ENCODE measurements at places on chromosomes 6 and 20.

DNA sequence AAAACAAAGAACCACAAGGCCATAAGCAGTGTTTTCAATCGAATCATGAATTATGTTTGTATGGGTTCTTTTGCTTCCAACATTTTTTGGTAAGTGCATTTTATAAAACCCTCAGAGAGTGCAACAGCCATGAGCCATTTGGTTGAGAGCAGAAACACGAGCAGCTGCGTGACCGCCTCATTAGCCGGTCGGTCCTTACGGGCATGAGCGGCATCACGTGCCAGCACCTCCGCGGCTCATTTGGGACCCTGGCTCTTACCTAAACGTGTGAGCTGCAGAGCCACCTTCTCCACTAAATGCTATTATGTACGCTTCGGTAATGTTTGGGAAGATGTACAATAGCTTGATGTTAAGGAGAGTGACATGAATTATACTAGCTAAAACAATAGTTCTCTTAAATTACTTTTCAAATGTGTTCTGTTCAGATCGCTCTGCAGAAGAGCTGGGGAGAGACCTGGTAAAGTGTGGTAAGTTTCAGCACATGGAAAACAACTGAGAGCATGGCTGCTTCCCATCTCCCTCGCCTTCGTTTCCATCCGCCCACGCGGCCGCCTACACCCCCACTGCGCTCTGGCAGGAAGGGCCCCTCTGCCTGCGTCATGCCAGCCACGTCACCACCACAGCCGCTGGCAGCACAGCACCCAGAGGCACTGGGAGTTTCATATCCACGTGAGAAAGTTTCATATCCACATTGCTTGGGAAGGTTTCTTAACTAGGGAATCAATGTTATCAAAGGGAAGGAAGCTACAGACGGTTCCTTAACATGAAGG, 23.7 kb upstream of the PDE10A start:
- DNase-seq: no peak

DNA sequence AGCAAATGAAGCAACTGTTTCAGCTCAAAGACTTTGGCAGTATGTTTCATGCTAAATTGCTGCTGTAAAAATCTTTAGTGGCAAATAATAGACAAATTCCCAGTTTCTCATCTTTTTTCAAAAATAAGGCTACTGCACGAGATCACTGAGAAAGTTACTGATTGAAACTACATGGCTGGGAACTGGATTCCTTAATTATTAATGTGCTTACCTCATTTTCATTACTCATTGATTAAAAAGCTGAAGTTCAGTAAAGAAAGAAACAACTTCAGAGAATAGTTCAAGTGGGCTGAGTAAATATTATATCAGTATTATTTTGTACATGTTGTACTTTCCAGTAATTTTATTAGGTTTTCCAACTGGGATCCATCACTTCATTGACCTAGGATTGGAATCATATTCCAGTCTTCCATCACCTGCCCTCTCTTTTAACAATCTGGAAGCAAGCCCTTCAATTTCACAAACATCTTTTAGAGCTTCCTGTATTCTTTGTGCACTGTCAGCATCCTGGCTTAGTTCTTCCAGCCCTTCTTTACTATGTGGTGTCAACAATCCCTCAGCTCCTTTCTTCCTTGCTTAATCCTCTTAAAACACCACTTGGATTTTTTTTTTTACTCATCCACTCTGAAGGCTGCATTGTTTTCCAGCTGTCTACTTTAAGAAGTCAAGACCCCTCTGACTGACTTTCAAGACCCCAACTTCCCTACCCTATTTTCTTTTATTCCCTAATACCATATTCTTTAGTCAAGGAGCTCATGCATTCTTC, 4.3 kb downstream of the MEI4 start:
- no peak for DNase-seq

DNA sequence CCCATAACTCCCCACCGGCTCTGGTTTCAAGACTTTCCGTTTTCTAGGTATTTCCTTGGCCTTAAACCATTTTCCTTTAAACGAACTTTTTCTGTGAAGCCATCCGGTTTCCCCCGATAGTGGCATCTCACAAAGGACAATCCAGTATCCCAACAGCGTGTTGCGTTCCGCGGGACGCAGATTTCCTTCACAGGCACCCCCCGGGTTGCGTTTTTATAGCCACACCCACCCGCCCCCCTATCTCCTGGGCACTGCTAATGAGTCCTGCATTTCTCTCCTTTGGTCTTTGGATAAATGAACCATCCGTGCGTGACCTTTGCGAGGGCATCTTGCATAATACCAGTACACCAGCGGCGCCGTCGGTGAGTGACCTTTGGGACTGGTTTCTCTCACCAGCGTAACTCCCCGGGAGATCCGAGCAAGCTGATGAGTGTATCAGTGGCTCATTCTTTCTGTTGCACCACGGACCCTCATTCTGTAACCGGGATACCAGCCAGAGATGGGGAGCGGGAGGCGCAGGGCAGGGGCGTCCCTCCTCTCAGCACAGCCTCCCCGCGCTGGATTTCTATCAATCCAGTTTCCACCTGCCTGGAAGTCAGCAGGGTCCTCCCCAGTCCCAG, 586 bp upstream of the NQO2 start:
- DNase-seq: no peak

DNA sequence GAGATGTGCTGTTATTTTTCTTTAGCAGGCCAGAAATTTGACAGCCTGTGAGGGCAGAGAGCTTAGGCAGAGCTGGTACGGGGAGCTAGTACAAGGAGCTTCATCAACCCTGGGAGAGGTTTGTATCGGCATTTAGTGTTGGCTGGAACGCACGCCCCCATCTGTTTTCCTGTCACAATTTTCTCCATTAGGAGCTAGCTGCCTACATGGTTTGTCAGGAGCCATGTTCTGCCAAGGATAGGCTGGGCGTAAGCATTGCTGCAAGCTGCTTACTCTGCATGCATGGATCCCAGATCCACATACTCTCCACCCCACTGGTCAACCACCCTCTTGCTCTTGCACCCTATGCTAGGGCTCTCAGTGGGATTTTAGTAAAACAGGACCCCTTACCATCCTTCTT, 449.0 kb upstream of the CHD6 start:
- DNase-seq: no peak

GRCh38 chr6:50030777-50031562, 9.2 kb upstream of the DEFB110 start:
- DNase-seq: no peak

DNA sequence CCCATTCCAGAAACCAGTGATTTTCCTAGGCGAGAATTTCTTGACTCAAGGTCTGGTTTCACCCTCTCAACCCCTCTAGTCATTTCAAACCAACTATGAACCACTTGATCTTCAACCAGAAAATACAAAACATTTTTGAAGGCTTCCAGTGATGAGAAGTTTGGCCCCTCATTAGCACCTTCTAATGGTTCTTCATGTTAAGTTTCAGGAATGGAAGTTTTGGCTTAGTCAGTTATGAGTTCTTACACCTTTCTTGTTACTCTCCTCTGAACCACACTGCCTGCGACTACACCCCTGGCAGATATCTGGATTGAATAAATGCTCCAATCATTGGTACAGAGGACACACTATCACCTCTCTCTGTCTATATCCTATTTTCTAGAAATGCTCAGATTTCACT, 67.2 kb downstream of the GJA10 start:
- DNase-seq: no peak

DNA sequence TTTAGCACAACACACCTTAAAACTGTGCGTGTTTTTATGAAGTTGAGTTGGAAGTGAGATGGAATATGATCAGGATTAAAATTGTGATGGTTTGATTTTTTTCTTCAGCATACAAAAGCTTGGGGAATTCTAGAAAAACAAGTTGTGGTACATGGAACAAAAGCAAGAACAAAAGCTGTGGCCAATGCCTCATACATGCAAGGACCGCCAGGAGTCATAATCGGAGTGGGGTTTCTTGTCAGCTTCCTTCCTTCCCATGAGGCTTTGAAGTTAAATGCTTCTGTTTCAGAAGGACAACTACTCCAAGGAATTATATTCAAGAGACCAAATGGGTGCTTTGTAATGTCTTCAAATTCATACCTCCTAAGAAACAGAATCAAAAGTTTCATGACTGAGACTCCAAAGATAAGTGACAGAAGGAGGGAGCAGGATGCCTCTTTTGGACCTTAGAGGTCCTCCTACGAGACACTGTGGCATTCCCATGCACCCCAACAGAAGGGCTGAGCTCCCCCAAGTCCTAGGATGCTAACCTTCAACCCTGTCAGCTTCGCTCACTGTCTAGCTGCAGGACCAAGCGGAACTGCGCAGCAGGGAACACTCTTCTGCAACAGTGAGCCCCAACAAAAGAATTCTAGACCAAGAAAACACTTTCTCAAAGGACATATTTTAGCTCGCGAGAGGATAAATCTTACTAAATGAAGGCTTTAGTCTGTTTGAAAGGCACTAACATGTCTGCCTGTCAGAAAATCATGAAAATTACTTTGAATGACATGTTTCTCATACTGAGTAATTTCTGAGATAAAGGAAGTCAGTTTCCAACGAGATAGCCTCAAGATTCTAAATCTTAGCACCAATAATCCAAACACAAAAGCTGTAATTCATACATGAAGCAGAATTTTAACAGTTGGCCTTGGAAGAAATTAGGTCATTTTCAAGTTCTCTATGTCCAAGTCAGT, 108.5 kb upstream of the NHSL1 start:
- no peak for DNase-seq

- DNase-seq: no peak
Measured at GRCh38 chr6:42984924-42985475, 630 bp downstream of the PPP2R5D start.

- DNase-seq: no peak
Measured at GRCh38 chr20:61161726-61162390, 90.2 kb upstream of the CDH4 start.

GRCh38 chr6:32983493-32983848, 15.1 kb downstream of the BRD2 start:
- DNase-seq: no peak

- DNase-seq: no peak
Measured at GRCh38 chr6:26122402-26122792, 35.2 kb downstream of the HFE start.

DNA sequence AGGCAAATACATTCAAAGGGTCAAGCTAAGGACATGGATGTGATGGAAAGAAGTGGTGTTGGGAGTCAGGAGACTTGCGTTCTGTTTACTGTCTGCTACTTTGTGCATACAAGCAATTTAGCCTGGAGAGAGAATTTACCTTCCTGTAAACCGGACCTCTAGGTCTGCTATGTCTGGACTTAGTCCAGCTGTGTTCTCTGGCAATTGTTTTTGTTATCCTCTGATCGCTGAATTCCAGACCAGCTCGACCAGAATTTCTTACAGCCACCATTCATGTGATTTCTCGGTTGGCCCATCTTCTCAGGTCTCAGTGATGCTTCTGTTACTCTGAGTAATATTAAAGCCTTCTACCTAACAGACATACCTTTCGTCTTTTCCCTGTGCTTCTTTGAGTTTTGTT, 75.2 kb downstream of the LRRC1 start:
- no peak for DNase-seq

DNA sequence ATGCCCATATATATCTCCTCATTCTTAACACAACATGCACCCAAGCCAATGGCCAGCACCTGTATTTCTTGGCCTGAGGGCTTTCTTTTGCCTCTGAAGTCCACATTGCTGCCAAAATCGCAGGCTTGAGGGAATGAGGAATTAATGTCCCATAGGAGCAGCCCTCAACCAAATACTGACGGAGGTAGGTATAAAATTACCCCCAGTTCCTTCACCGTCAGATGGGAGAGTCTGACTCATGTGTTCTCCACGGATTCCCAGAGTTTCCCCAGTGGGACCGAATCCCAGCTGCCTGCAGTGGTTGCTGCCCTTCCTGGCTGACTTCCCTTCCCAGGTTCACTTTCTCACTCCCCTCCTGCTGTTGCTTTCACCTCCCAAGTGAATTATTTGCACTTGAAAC, 602.2 kb upstream of the NOX3 start:
- DNase-seq: no peak

GRCh38 chr6:112401083-112401482, 54.0 kb downstream of the RFPL4B start:
- no peak for DNase-seq

DNA sequence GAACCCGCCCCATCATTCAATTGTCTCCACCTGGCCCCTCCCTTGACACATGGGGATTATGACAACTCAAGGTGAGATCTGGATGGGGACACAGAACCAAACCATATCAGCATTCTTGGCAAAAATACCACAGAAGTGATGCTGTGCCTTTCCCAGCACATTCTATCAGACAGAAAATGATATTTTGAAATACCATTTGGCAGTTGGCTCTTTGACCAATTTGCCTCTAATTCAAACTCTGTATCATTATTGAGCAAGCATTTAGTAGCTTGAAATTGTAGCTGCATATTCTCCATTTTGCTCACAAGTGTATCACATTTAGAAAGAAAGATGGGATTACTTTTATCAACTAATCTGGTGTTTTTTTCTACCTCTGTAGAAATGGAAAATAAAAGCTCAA, 64.0 kb downstream of the PLCB1 start:
- DNase-seq: no peak

DNA sequence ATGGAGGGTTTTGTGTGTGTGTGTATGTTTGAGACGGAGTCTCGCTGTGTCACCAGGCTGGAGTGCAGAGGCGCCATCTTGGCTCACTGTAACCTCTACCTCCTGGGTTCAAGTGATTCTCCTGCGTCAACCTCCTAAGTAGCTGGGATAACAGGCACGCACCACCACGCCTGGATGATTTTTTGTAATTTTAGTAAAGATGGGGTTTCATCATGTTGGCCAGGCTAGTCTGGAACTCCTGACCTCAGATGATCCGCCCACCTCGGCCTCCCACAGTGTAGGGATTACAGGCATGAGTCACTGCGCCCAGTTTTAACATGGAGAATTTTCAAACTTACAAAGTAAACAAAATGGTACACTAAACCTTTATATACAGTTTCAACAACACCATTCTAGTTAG, 22.8 kb downstream of the AMD1 start:
- DNase-seq: no peak
